ENCODE measurements at places on chromosomes 16 and 17.

- DNase-seq = no peak
Observed at GRCh38 chr17:82239401-82239925, 10.6 kb downstream of the SLC16A3 start.

DNA sequence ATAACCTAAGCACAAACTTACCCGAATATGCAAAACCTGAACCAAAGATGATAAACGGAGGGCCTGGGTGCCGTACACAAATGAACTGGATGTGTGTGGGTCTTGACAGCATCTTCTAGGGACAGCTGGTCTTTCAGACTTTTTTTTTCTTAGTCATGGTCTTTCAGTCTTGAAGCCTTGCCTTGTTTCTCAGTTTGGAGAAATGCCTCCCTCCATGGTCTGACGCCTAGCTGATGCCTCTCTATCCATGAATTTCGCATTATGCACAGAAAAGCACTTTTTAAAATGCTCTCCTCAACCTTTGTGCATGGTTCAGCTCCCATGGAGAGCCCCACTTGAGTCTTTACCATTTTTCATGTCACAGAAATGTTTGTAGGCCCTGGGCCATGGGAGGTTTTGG lies 52.8 kb upstream of the LYRM9 start:
- no peak for DNase-seq

DNA sequence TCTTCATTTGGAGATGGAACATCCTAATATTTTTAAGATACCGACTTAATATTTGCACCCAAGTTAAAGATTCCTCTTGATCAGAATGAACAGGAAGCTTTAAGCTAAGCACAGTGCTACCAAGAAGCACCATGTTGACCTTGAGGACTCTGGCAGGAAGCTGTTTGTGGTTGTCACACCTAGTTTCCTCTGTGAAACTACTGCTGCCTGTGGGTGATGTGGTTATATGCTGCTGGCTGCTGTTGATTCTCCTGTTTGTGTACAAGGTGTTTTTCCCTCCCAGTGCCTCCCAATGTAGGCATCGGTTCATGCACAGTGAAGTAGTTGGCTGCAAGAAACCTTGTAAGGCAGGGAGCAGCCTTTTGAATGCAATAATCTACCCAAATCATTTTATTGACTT lies 23.4 kb downstream of the RBL2 start:
- DNase-seq = peak; percentile 36

- DNase-seq = no peak
Observed at GRCh38 chr16:35711435-35711834, 2252.0 kb downstream of the TP53TG3F start.

GRCh38 chr17:81513372-81513752 lies 763 bp upstream of the ACTG1 start:
- DNase-seq = no peak

DNA sequence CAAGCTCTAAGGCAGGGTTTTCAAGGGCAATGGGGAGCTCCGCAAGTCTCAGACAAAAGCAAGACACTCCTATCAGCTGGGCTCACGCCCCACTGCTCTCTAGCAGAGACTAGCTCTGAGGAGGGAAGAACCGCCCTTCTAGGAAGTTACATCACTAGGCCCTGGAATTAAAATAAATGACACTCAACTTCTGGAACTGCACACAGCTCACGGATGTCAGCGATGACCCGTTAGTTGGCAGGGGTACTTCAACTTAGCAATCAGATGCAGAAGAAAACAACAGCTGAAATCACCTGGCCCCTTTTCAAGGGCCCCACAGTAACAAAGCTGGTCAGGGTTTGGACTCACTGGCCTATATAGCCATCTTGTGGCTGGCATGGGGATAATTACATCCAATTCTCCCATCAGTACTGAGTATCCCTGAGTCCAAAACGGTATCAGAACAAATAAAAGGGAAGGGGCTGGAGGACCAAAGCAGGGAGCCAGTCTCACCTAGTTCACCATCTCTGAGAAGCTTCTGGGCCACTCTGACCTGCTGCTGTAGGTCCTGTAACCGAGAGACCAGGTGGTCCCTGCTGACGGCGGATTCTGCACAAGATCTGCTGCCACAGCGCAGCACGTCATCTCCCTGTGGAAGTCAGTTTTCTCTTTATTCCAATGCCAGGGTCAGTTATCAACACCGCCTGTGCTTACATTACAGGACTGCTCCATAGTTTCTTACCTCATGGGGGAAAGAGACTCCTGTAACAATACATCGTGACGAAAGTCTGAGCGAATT lies 22.2 kb downstream of the SERPINF1 start:
- DNase-seq = no peak

DNA sequence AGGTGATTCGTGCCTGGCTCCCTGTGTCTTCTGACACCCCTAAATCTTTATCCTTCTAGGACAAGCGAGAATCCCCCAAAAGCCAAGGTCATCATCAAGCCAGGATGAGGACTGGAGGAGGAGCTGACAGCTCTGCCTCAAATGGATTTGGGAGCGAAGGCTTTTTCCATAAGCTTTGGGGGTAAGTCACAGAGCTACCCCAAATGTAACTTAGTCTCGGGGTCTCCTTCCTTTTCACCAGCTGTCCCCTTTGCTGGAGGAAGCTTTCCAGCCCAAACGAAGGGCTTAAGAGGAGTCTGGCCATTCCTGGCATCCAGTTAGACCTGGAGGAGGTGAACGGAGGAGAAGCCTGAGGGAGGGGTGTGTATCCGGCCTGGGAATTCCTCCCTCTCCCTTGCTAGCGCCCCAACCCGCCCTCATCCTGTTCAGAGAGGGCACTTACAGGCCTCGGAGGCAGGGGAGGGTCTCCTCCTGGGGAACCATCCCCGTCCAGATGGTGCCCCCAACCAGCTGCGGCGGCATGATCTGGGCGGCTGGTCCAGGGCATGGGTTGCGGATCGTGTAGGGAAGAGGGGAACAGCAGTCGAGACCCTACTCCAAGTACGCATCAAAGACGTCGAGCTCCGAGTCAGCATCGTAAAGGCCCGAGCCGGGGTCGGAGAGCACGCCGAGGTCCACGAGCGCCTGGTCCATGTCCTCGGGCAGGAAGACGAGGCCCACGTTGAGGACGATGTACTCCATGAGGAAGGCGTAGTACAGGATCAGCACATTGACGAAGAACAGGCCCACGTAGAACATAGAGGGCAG lies 938 bp downstream of the DEXI start:
- no peak for DNase-seq

DNA sequence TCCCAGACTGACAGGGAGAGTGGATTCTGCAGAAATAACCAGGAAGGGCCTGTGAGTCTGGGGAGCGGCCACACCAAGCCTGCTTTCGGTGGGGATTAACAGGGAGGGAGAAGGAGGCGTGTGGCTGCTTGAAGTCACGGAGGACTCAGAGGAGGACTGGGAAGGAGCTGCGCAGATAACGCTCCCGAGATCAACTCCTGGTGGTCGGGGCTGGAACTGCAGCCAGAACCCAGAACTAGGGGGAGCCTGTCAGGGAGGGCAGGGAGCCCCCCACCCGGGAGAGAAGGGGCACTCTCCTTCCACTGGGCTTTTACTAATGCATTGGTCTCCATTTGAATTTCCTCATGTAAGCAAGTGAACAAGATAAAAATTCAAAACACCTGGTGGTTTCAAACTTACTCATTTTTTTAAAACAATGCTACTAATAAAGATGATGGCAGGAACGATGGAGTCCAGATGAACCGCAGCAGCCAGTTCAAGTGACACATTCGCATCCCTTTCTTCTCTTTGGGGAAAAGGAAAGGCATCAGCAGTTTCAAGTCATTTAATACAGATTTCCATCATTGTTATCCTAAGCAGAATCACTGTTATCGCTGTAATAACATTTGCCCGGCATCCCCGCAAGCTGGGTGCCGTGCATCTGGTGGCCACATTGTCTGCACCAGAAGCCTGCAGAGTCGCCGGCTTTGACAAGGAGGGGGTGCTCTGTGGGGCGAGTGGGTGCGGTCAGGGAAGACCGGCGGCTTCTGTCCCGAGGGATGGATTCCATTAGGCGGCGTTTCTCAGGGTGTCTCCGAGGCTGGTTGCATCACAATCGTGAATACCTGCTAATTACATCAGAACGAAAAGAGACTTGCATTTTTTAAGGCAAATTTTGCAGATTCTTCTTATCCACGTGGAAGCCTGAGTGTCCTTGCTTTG lies 183.0 kb downstream of the FOXL1 start:
- no peak for DNase-seq

DNA sequence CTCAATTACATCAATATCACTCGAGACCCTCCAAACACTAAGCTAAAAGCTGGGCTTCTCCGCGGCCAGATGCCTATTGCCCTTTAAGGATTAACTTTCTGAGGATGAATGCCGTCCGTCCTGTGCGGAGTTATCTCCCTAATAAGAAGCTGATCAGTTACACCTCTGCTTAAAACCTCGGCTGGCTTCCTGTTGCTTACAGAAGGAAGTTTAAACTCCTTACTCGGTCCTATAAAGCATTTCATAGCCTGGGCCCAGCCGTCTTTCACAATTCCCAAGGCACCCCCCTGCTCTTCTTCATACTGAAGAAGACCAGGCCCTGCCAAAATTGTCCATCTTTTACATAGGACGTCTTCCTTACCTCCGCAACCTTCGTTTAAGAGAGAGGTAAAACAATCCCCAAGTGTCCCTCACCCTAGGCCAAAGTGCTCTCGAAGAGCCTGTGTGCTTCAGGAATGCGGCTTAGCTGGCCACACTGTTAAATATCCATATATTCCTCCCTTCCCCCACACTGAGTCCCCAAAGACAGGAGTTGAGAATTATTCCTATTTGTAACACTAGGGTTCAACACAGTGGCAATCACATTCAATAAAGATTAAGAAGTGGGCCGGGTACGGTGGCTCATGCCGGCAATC lies 112.6 kb upstream of the IRX5 start:
- DNase-seq = no peak

DNA sequence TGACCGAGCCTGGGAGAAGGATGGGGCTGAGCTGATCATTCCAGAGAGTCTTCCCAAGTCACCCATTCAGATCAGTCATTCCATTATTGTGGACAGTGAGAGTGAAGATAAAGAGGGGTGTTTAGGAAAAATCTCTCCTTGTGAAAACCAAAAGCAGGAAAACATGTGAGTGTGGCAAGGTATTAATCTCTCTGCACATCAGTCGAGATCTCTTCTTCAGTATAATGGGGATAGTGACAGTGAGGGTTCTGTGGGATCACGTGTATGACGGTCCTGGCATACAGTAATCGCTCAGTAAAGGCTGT lies 35.4 kb downstream of the CHD9 start:
- DNase-seq = no peak

GRCh38 chr17:16987066-16987829 lies 15.3 kb upstream of the TNFRSF13B start:
- no peak for DNase-seq

GRCh38 chr17:78997881-78998280 lies 11.7 kb downstream of the CANT1 start:
- no peak for DNase-seq

DNA sequence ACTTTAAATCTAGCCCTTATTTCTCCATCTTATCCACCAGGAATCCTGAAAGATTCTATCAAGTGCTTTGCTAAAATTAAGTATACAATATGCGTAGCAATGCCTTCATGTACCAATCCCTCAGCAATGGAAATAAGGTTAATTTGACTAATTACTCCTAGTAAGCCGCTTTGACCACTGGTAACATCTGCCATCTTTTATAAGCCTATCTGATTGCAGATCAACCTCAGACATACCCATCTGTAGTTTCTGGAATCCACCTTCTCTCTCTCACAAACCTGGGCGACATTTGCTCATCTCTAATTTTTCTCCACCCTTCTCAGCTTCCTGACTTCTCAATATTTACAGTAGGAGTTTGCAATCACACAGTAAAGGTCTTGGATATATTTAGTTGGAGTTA lies 138.8 kb upstream of the CRHR1 start:
- no peak for DNase-seq

DNA sequence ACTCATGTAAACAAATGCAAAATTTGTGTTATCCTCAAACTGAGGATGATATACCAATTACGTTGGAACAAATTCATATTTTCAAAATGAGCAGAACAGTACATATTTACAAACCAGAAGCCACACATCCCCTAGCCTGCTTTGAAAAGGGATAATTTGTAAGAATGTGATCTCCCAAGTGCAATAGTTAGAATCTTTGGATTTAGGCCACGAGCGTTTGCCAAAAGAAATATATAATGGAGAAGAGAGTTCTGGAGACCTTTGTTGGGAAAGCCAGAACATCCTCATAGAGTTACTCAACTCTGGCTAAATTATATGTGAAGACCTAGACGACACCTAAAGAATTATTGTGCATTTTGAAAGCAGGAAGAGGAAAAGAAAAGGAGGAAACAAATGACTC lies 449.3 kb downstream of the KCNJ2 start:
- DNase-seq = no peak

GRCh38 chr17:67289181-67289876 lies 44.3 kb upstream of the HELZ start:
- DNase-seq = no peak

DNA sequence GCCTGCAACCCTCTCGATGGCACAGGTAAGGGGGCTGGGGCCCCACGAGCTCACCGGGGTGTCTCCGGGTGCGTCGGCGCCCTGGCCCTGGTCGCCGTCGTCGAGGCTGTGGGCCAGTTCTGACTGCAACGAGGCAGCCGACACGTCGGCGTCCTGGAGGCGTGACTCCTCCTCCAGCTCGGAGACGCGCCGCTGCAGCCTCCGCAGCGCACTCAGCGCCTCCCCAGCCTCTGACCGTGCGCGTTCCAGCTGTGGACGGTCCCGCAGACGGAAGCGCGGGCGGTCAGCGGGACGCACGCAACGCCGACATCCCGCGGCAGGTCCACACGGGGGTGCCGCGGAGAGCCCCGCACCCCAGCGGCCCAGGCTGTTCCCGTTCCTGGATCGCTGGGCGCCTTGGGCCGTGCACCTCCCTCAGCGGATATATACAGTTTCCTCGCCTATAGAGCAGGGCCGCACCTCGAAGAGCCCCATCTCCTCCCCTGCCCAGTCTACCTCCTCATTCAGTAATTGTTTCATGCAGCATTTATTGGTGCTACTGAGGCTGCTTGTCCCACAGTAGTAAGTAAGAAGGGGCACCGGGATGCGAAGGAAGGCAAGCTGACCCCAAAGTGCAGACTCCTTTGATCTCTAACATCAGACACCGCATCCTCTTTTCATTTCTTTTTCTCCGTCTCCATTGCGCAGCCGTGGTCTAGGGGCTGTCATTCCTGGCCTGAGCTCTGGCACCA lies 5.8 kb downstream of the THOC6 start:
- DNase-seq = no peak

GRCh38 chr17:33227911-33228310 lies 65.2 kb downstream of the ASIC2 start:
- no peak for DNase-seq

DNA sequence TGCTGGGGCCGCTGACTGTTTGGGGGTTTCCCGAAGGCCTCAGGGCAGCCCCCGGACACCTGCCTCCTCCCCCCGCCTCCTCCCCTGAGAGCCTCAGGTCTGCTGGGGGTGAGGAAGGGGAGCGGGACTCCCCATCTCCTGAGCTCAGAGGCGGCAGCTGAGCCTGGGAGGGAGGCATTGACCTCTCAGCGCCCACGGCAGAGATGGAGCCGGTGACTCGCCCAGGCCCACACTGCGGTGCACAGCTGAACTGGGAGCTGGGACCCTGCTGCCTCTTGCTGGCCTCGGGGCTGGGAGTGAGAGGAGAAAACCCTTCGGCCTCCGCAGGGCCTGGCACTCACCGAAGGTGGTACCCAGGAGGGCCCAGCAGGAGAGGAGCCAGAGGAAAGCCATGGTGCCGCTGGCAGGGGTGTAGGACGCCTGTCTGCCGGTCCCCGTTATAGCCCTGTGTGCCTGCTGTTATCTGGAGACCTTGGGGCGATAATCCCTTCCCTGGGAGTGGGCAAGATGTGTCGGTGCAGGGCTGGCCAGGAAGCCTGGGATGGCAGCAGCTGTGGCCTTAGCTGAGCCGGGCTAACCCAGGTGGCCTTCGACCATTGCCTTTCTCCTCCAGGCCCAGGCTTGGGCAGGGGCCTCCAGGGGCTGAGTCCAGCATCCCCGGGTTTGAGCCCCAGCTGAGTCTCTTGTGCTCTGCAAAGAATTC lies at the start of gene CTRB2:
Gene CTRB2 (minus strand): TSS at position 413 of the 703 bp plus-strand sequence. CDS start 20 bp downstream, at position 393.
- DNase-seq = no peak

Data from stimulated activated CD8-positive, alpha-beta memory T cell treated with anti-CD3 and anti-CD28 coated beads, Interleukin-4, amount 100 ng/mL, for 1 hour (primary cell).